Skeletal muscle tissue (tissue), 5 donors: ENCODE measurements at places on chromosomes 16 and 17. TPM values are rescaled to one million over a fixed set of nuclear protein-coding genes. Genes with fewer than 3 reads are reported as not detected.

Gene ZPBP2
- total RNA-seq = not detected

Gene BRCA1
- total RNA-seq = 17.2 TPM

Gene IRX6
- total RNA-seq = not detected

Gene CORO6
- total RNA-seq = 43.3 TPM

Gene ADAP2
- 9.4 TPM for total RNA-seq
